ENCODE measurements at places on chromosomes 2 and 18.

- H3K4me1 ChIP-seq, result peaks cover 12% of the 10 kb centered on the region
- no peak for DNase-seq
- no peak overlapping the region for H3K27ac ChIP-seq
- H3K36me3 ChIP-seq, result no peaks in the 10 kb centered on the region
- no peak overlapping the region for H3K4me3 ChIP-seq
Observed at GRCh38 chr2:30436859-30437435, 10.1 kb upstream of the LCLAT1 start.

DNA sequence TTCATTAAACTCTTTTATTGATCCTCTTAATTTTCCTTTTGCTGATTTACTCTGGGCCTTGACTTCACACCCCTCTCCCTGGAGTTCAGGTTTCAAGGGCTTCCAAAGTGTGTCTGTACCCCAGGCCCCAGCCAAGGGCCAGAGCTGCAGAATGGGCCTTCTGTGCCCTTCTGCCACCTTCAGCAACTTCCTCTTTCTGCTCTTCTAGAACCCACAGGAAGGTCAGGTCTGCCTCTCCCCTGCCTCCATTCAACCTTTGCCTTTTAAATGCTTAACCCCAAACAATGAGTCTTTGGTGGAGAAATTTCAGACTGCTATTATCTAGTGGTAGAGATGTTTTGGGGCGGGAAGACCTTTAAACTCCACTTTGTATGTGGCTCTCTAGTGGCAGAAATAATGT lies 63.1 kb downstream of the TSN start:
- no peaks in the 10 kb centered on the region for H3K4me1 ChIP-seq
- no peaks in the 10 kb centered on the region for H3K27me3 ChIP-seq
- no peak overlapping the region for H3K4me3 ChIP-seq

- DNase-seq, result no peak
- H3K27me3 ChIP-seq, result no peaks in the 10 kb centered on the region
- H3K4me3 ChIP-seq, result no peak overlapping the region
- H3K27ac ChIP-seq, result no peak overlapping the region
Observed at GRCh38 chr18:79983253-79983652, 5.1 kb downstream of the TXNL4A start.

GRCh38 chr2:207506426-207506825 lies 23.3 kb upstream of the CREB1 start:
- no peak for DNase-seq
- no peaks in the 10 kb centered on the region for H3K36me3 ChIP-seq
- H3K27me3 ChIP-seq, result no peaks in the 10 kb centered on the region

DNA sequence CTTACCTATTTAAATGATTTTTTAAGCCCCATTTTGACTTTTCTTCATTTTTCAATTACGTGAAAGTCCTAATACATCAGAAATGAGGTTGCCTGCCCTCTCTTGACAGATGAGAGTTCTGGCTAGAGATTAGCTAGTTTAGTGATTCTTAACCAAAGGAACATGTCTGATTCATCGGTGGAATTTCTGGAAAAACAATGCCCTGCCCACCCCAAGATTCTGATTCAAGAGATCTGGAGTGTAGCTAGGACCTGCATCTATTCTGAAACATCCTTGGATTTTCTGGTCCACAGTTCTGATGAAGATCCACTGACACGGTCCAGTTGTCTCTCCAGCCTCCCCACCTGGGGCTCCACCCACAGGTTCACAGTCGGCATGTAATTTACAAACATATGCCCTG lies 111.2 kb downstream of the KLF7 start:
- H3K4me1 ChIP-seq, result no peaks in the 10 kb centered on the region
- H3K36me3 ChIP-seq, result no peaks in the 10 kb centered on the region
- H3K27ac ChIP-seq, result no peak overlapping the region
- no peak for DNase-seq
- no peak overlapping the region for H3K4me3 ChIP-seq

DNA sequence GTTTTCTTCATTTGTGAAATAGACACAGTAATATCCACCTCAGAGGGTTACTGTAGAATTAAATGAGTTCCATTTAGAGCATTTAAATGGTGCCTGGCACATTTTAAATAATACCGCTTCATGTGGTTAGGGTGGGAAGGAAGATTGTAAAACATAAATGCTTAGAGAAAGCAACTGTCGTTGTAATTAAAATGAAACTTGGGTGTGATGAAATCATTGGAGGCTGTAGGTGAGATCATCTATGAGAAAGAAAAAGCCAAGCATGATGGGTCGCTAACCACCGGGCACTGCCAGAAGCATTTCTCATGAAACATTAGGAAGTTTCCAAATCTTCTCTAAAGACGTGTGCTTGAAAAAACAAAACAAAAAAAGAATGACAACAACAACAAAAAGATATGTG lies 8.2 kb upstream of the SLC39A10 start:
- H3K4me3 ChIP-seq, result no peak overlapping the region
- H3K36me3 ChIP-seq, result no peaks in the 10 kb centered on the region
- no peaks in the 10 kb centered on the region for H3K4me1 ChIP-seq
- DNase-seq, result no peak
- H3K27ac ChIP-seq, result no peak overlapping the region

GRCh38 chr2:76829374-76830234 lies 692.6 kb downstream of the LRRTM4 start:
- H3K27me3 ChIP-seq, result no peaks in the 10 kb centered on the region
- no peaks in the 10 kb centered on the region for H3K36me3 ChIP-seq
- H3K27ac ChIP-seq, result no peak overlapping the region
- no peaks in the 10 kb centered on the region for H3K4me1 ChIP-seq
- H3K4me3 ChIP-seq, result no peak overlapping the region

DNA sequence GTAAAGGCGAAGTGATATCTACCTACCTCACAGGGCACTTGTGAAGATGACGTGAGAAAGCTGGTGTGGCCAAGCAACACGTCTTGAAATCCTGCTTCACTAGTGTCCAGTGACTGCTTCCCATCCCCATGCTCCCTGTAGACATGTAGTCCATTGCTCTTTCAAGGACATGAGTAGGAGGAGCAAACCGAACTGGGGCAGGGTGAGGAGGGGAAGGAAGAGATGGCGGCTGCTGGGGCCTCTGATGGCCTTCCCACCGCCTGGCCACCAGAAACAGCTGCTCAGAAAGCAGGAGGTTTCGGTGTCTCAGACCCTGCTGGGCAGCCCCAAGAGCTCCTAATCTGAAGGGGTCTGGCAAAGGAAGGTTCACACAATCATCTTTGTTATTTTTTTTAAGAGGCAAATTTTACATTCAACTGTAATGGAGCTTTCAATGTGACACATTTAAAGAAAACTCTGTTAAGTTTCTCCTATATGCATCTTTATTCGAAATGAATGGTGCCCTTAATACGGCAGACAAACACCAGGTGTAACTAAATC lies 14.7 kb downstream of the CPLX4 start:
- DNase-seq, result no peak
- no peak overlapping the region for H3K4me3 ChIP-seq
- no peaks in the 10 kb centered on the region for H3K4me1 ChIP-seq

DNA sequence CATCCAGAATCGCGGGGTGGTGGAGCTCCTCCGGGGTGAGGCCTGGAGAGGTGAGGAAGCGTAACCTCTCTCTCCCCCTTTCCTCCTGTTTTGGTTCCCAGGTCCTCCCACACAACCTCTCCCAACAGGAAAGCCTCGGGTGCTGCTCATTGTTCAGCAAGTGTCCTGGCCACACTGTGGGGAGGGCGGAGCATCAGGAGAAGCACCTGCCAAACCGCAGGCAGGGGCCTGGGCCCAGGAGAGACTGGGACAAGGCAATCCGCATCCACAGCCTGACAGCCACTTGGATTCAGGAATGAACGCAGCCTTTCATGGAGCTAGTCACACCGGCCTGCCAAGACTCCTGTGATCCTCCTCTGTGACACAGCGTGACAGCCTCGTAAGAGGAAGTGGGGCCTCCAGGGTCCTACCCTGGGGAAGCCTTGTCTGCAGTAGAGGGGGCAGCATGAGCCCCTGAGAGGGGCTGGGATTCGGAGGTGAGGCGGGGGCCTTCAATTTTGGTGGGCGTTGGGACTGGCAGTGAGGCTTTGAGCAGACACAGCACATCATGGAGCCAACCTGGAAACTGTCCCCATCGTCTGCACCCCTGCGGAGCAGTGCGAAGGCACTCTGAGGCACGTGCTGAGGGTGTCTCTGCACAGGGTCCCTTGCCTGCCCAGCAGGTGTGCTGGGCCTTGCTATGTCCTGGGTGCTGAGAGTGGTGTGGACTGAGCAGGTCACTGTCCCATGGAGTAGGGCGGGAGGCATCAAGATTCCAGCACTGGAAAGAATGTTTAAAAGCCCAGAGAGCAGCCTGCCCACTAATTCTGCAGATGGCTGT lies 62.2 kb downstream of the EDAR start:
- no peak overlapping the region for H3K27ac ChIP-seq
- no peaks in the 10 kb centered on the region for H3K36me3 ChIP-seq
- H3K4me3 ChIP-seq, result no peak overlapping the region
- H3K4me1 ChIP-seq, result no peaks in the 10 kb centered on the region
- no peaks in the 10 kb centered on the region for H3K27me3 ChIP-seq
- no peak for DNase-seq

GRCh38 chr2:152336119-152336853 lies 1.3 kb downstream of the FMNL2 start:
- H3K27ac ChIP-seq, result peak overlapping the region; percentile 93
- no peaks in the 10 kb centered on the region for H3K4me1 ChIP-seq
- peak; percentile 87 for DNase-seq
- no peaks in the 10 kb centered on the region for H3K27me3 ChIP-seq

DNA sequence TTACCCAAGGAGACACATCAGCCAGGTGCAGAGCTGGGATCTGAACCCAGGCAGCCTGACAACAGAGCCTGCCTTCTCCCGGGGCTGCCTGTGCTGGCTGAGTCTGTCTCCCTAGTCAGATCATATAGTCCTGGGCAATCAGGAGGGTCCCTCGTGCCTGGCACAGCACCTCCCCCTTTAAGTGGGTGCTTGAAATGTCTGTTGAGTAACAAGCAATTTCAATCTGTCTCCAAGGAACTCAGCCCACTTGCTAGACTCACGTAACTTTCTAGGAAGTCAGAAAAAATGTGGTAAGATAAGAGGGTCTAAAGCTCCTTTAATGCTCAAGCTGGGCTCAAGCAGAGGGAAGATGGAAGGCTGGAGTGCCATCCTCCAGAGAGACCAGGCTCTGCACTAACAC lies 51.9 kb downstream of the REEP1 start:
- H3K36me3 ChIP-seq, result no peaks in the 10 kb centered on the region
- H3K4me1 ChIP-seq, result peaks cover 20% of the 10 kb centered on the region
- no peaks in the 10 kb centered on the region for H3K27me3 ChIP-seq

GRCh38 chr18:11071300-11071699 lies 78.1 kb downstream of the PIEZO2 start:
- DNase-seq, result no peak
- H3K27me3 ChIP-seq, result no peaks in the 10 kb centered on the region
- H3K27ac ChIP-seq, result no peak overlapping the region

DNA sequence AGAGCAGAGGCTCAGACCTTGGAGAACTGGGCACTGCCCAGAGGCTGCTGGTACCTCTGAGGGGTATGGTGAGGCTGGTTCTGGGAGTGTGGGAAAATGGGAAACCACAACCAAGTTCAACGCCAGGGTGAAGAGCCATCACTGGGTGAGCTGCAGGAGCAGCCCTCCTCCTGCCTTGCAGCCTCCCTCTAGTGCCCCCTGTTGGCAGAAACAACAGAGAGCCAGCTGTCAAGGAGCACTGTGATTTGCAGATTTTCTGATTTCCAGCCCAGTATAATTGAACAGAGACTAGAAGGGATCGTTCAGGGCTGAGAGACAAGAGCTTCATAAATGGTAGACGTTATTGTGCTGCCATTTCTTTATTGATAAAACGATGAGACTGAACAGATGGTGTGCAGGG lies 50.5 kb downstream of the MAPK4 start:
- no peaks in the 10 kb centered on the region for H3K4me1 ChIP-seq
- H3K27ac ChIP-seq, result no peak overlapping the region
- no peaks in the 10 kb centered on the region for H3K27me3 ChIP-seq
- no peak overlapping the region for H3K4me3 ChIP-seq
- no peak for DNase-seq

DNA sequence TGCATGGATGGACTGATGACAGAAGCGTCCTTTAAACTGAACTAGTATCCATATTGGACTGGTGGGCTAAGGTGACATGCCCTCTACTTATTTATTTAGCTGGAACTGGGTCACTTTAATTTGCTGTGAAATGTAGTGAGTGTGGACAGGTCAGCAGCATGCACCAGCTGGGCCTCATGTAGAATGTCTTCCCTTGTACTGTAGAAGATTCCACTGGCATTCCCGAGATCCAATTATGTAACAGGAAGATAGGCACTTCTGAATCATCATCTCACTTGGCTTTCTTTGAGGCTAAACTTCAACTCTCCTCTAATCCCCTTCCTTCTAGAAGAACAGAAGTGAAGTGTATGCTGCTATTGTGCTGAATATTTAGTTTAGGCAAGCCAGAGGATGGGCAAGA lies 296.2 kb downstream of the SLC8A1 start:
- H3K4me1 ChIP-seq, result no peaks in the 10 kb centered on the region
- no peaks in the 10 kb centered on the region for H3K27me3 ChIP-seq
- no peak overlapping the region for H3K4me3 ChIP-seq
- peaks cover 26% of the 10 kb centered on the region for H3K36me3 ChIP-seq
- DNase-seq, result no peak

- peak overlapping the region; percentile 77 for H3K4me3 ChIP-seq
- peak; percentile 78 for DNase-seq
- peak overlapping the region; percentile 96 for H3K27ac ChIP-seq
- H3K27me3 ChIP-seq, result no peaks in the 10 kb centered on the region
Observed at GRCh38 chr2:219446101-219446504, 11.5 kb downstream of the SPEG start.

GRCh38 chr2:5672749-5673144 lies 19.4 kb upstream of the SOX11 start:
- H3K36me3 ChIP-seq, result no peaks in the 10 kb centered on the region
- H3K27me3 ChIP-seq, result peaks cover 21% of the 10 kb centered on the region
- no peak overlapping the region for H3K4me3 ChIP-seq
- DNase-seq, result no peak
- H3K27ac ChIP-seq, result no peak overlapping the region
- no peaks in the 10 kb centered on the region for H3K4me1 ChIP-seq

- no peak overlapping the region for H3K27ac ChIP-seq
- no peaks in the 10 kb centered on the region for H3K4me1 ChIP-seq
- H3K36me3 ChIP-seq, result peaks cover 26% of the 10 kb centered on the region
Observed at GRCh38 chr2:203463266-203463678, 71.8 kb downstream of the RAPH1 start.

DNA sequence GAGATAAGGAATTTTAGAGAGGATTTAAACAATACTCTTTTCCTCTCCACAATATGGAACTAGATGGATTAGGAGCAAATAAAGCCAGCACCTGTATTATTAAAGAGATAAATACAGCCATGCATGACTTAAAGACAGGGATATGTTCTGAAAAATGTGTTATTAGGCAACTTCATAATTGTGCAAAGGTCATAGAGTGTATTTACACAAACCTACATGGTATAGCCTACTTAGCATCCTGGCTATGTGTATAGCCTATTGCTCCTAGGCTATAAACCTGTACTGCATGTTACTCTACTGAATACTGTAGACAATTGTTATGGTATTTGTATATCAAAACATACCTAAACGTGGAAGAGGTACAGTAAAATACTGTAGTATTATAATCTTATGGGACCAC lies 53.0 kb downstream of the PTRHD1 start:
- no peaks in the 10 kb centered on the region for H3K27me3 ChIP-seq
- peaks cover 13% of the 10 kb centered on the region for H3K36me3 ChIP-seq
- no peak for DNase-seq
- H3K4me1 ChIP-seq, result no peaks in the 10 kb centered on the region
- no peak overlapping the region for H3K27ac ChIP-seq
- H3K4me3 ChIP-seq, result no peak overlapping the region

GRCh38 chr2:70226781-70227180 lies 21.6 kb downstream of the TIA1 start:
- H3K27me3 ChIP-seq, result no peaks in the 10 kb centered on the region
- peaks cover 74% of the 10 kb centered on the region for H3K36me3 ChIP-seq
- H3K4me3 ChIP-seq, result no peak overlapping the region
- no peak for DNase-seq

Measured in tibial artery (tissue), 4 donors.